ENCODE measurements at places on chromosomes 16 and 17. TPM values are rescaled to one million over a fixed set of nuclear protein-coding genes. Genes with fewer than 3 reads are reported as not detected.

DNA sequence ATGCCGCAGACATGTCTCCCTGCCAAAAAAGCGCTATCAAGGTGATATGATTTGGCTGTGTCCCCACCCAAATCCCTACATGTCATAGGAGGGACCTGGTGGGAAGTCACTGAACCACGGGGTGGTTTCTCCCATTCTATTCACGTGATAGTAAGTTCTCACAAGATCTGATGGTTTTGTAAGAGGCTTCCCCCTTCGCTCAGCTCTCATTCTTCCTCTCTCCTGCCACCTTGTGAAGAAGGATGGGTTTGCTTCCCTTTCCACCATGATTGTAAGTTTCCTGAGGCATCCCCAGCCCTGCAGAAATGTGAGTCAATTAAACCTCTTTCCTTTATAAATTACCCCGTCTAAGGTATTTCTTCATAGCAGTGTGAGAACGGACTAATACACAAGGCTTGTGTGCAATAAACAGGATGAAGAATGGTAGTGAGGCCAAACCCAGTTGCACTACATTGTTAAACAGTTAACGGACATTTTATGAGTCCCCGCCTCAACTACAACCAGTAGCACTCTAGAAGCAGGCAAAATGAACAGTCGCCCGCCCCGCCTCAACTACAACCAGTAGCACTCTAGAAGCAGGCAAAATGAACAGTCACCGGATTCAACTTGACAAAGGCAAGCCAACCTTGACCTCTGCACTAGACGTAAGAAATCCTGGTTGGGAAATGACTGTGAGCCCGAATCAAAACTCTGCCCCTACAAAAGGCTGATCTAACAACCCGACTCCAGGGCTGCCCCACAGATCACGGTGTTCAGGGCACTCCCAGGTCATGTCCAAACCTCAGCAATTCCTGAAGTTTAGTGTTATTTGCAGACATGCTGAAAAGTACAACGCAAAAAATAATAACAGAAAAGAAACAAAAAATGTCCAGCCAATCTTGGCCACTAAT lies 26.3 kb downstream of the VPS53 start:
- no peak for DNase-seq

DNA sequence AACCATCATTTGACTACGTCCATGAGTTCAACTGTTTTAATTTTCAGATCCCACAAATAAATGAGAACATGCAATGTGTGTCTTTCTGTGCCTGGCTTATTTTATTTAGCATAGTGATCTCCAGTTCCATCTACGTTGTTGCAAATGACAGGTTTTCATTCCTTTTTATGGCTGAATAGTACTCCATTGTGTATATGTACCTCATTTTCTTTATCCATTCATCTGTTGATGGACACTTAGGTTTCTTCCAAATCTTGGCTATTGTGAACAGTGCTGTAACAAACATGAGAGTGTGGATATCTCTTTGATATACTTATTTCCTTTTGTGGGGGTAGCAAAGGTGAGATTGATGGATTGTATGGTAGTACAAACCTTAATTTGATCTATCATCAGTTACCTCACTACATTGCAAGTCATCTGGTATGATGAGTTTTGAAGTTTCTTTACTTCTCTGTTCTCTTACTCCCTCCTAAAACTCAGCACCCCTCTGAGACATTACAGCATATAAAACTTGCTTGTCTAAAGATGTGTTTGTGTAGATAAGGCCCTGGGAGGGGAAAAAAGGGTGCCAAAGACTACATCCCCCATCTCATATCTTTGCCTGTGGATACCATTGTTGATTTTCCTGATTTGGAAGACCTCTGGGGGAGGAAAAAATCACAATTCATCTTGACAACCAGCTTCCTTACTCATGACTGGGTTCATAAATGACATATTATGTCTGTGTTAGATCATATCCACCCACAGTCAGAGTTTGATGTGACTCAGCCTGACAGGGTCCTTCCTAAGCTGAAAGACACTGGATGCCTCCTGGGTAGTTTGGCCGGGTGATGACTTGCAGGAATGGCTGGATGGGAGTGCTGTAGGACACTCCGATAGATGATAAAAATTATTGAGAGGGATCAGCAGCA lies 47.6 kb downstream of the ABCA9 start:
- no peak for DNase-seq

GRCh38 chr17:48704361-48705248 lies 17.7 kb downstream of the PRAC1 start:
- DNase-seq: no peak

DNA sequence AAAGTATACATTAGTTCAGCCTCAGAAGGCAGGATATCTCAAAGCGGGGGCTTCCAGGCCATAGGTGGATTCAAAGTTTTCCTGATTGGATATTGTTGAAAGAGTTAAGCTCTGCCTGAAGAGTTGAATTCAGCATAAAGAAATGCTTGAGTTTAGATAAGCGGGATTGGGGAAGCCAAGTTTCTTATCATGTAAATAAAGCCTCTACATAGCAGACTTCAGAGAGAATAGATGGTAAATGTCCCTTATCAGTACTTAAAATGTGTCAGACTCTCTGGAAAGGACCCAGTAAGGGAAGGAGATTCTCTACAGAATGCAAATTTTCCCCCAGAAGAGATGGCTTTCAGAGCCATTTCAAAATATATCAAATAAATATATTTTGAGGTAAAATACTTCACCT lies 423.5 kb downstream of the SHISA9 start:
- DNase-seq: no peak

HIGD1B gene
- not detected for total RNA-seq
